ENCODE measurements at places on chromosomes 6 and 20.

DNA sequence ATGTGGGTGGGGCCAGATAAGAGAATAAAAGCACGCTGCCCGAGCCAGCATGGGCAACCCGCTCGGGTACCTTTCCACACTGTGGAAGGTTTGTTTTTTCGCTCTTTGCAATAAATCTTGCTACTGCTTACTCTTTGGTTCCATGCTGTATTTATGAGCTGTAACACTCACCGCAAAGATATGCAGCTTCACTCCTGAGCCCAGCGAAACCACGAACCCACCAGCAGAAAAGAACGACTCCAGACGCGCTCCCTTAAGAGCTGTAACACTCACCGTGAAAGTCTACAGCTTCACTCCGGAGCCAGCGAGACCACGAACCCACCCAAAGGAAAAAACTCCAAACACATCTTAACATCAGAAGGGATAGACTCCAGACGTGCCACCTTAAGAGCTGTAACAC lies 76.7 kb downstream of the TFAP2A start:
- DNase-seq, result no peak

GRCh38 chr6:107578642-107579341 lies 88.9 kb downstream of the SOBP start:
- DNase-seq, result no peak

GRCh38 chr6:3808759-3809514 lies 40.2 kb upstream of the FAM50B start:
- no peak for DNase-seq

DNA sequence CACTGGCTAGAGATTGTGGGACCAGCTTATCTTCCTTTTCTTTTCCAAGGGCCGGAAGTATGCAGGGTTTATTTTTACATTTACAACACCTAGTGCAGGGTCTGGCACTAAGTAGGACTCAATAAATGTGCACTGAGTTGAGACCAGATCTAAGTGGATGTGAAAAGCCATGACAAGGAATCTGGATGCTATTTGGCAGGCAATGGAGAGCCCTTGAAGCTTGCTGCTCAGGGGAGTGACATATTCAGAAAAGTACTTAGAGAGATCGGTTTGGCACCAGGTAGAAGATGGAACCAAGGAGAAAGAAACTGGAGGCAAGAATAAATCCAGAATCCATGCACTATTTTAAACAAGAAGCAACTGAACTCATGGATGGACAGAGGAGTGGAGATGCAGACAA lies 815.8 kb downstream of the MAFB start:
- DNase-seq, result no peak

- peak; percentile 95 for DNase-seq
Measured at GRCh38 chr6:27871924-27872638, 40.1 kb downstream of the OR2B2 start.

DNA sequence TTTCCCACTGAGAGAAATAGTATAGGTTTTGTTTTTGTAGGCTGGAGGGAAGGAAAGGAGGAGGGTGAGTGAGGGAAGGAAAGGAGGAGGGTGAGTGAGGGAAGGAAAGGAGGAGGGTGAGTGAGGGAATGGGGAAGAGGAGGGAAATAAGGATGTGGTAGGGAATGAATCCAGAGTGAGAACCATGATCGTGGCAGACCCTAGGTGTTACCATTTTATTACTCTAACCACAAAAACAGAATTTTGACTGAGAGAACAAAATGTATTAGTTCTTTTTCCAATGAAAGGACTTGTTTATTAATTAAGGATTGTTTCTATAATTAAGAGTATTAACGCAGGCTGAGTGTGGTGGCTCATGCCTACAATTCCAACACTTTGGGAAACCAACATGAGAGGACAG lies 16.4 kb downstream of the SSR1 start:
- DNase-seq, result no peak

GRCh38 chr20:52965819-52966218 lies 6.3 kb upstream of the TSHZ2 start:
- no peak for DNase-seq

DNA sequence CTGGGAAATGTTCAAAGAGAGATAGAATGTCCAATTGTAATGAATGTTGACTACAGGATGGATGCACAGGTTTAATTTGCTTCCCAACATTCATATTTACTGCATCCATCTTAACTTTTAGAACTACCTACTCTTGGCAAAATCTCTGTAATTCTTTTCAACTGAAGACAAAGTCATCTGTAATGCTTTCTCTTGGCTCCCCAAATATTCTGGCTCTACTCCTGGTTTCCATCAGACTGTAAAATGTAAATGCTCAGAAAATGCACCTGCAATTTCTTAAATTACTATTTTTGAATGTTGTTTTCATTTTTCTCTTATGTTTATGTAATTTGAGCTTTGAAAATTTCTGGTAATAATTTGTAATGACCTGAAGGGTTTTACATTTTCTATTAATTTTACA lies 480.8 kb upstream of the IMPG1 start:
- no peak for DNase-seq

DNA sequence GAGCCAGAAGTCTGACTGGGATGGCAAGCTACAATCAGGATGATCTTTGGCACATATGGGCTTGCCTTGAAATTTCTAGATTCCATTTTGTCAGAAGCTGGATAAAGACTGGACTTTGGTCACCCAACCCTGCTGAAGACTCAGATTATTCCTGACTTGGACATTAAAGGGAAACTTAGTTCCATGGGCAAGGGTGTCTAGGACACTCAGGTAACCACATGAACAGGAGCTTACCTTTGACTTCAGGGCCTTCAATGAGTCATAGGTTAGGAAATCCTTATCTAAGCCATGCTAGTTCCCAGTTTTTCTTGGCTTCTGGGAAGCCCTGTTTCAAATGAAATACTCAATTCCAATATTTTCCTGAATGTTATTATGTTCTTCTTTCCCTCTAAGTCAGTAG lies 28.5 kb upstream of the IFNGR1 start:
- no peak for DNase-seq

DNA sequence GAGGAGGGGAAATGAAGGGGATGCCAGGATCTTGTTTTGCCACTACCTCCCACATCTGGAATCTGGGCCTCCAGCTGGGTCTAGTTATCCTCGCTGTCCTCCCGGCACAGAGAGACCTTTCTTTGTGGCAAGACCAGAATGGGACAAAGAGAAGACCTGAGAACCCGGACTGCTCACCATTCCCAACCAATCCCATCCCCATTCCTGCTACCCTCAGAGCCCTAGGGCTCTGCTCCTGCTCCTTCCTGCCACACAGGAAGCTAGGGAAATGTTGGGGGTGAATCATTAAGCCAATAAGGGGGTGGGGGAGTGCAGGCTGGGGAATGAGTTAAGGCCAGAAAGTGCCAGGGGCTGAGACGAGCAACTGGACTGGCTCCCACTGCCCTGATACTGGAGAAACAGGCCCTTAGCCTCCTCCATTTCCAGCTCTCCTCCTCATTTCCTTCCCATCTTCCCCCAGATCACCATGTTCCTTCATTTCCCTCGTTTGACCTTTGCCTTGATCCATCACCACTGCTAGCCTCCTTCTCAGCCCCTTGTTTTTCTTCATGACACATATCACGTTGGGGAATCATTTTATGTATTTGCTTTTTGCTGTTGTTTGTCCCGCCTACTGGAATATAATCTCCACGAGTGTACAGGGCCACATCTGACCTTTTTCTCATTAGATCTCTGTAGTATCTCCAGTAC lies 4.6 kb upstream of the IER3 start:
- DNase-seq, result no peak

DNA sequence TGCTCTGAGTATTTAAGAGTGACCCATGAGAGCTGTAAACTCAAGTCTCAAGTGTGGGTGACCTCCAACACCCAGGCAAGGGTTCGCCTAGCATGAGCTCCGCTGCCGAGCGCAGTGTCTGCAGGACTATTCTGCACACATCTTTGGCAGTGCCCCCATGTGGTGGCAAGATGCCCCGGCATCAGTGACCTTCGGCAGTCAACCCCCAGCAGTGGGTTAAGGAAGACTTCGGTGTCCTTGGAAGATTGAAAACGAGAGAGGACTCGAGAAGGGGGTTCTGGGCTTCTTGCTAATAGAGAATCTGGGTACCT lies 43.1 kb downstream of the RBM38 start:
- DNase-seq, result peak; percentile 29

DNA sequence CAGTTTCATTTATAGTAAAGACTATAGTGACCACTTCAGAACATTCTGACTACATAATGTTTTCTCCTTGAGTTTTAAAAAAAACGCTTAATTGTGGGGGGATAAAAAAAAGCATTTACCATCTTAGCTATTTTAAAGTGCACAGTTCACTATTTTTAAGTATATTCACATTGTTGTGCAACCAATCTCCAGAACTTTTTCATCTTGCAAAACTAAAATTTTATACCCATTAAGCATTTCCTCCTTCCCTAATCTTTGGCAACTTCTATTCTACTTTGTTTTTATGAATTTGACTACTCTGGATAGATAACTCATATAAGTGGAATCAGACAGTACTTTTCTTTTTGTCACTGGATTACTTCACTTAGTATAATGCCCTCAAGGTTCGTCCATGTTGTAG lies 62.3 kb downstream of the FKBP5 start:
- no peak for DNase-seq

DNA sequence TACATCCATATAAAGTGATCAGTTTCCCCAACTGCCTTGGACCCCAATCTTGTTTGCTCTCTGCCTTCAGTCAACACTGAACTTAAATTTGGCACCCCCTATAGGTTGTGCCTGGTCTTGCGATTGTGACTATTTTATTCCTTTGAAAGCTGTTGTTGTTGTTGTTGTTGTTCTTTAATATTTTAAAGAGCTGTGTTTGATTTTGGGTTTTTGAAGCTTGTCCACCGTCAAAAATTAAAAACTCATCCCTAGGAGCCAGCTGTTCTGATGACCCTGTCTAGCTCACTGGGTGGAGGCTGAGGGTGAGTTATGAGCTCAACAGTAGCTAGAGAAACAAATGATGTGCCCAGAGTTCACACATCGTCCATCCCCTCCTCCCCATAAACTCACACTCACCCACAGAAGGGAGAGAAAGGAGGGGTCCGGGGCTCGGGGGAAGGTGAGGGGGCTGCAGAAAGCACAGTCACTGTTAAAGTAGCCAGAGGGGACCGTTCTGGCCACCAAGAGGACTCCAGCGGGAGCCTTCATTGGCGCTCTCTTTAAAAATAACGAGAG lies 4.0 kb downstream of the SIM1 start:
- DNase-seq, result peak; percentile 33

GRCh38 chr6:125922322-125922860 lies 34.2 kb upstream of the HINT3 start:
- DNase-seq, result no peak

DNA sequence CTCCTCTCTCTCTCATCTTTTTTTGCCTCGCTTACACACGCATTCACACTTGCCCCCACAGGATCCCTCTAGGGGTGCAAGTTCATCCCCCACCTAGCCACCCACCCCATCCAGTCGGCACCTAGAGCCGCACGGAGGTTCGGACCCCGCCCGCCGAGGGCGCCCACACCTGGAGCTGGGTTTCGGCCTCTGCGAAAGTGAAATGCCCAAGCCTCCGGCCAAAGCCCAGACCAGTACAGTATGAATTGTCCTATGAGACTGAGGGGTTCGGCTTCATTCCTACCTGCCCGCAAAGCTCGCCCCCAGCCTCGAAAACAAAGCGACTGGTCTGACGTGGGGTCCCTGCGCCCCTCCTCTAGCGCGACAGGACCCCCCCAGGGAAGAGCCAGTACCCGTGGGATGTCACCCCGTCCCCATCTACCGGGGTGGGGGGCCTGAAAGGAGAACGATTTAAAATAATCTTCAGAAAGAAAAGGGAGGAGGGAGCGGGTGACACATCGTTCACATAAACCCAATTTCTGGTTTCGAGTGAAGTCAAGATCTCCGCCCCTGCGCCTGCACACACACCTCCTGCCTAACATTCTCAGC lies 1.5 kb downstream of the TFAP2A start:
- DNase-seq, result no peak

DNA sequence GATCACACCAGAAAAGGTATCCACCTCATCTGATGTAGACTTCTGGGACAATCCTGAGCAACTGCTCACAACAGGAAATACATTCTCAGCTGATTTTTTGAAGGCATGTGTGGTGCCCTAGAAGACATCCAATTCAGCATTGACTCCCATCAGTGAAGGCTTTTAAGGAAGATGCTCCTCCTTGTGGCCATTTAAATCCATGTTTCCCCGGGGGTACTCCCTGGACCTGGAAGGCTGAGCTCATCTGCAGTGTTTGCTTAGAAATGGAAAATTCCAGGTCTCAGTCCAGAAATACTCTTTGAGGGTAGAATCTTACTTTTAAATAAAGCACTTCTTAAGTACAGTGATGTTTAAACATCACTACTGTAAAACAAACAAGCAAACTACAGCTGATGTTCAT lies 195.5 kb upstream of the PDE10A start:
- no peak for DNase-seq

Measured in SHP77 treated with DMSO at 0.1 percent for 48 hours (cell line).